ENCODE measurements at places on chromosomes 6 and 20.

- no peak for DNase-seq
Observed at GRCh38 chr6:22363714-22364239, 66.9 kb upstream of the PRL start.

- no peak for DNase-seq
Observed at GRCh38 chr6:23980965-23981364, 145.1 kb upstream of the NRSN1 start.

GRCh38 chr6:28659250-28659566, 133.5 kb downstream of the GPX5 start:
- no peak for DNase-seq

GRCh38 chr20:58822748-58823730, 27.7 kb downstream of the GNAS-AS1 start:
- no peak for DNase-seq

GRCh38 chr6:1526398-1527072, 83.2 kb upstream of the FOXC1 start:
- no peak for DNase-seq

GRCh38 chr20:18180815-18181214, 43.2 kb downstream of the KAT14 start:
- no peak for DNase-seq

- no peak for DNase-seq
Observed at GRCh38 chr20:43068482-43068881, 121.2 kb downstream of the PTPRT start.

DNA sequence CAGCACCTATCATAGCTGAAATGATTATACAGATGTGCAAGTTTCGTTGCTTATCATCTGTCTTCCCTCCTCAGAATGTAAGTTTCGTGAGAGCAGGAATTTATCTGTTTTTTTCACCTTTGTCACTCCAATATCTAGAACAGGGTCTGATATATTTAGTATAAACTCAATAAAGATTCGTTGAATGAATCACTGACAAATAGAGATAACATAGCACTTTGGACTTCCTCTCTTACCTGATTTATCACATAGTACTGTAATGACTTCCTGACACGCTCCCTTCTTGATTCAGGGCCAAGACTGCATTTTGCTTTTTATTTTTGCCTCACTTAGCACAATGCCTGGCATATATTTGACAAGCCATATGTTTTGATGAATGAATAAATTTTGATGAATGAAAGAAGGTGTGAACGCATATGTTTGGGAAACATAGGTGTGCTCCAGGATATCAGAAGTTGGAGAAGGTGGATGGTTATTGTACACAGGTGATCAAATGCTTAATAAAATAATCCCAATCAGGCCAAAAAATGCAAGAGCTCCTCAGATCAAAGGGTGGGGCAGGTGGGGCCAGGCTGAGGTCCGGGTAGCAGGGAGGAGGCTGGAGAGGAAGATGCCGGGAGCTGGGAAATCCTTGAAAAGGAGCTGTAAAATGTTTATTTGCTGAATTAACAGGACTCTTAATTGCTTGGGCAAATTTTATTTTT, 33.0 kb downstream of the PIM1 start:
- no peak for DNase-seq

- no peak for DNase-seq
Observed at GRCh38 chr20:12394786-12395185, 477.1 kb downstream of the BTBD3 start.

DNA sequence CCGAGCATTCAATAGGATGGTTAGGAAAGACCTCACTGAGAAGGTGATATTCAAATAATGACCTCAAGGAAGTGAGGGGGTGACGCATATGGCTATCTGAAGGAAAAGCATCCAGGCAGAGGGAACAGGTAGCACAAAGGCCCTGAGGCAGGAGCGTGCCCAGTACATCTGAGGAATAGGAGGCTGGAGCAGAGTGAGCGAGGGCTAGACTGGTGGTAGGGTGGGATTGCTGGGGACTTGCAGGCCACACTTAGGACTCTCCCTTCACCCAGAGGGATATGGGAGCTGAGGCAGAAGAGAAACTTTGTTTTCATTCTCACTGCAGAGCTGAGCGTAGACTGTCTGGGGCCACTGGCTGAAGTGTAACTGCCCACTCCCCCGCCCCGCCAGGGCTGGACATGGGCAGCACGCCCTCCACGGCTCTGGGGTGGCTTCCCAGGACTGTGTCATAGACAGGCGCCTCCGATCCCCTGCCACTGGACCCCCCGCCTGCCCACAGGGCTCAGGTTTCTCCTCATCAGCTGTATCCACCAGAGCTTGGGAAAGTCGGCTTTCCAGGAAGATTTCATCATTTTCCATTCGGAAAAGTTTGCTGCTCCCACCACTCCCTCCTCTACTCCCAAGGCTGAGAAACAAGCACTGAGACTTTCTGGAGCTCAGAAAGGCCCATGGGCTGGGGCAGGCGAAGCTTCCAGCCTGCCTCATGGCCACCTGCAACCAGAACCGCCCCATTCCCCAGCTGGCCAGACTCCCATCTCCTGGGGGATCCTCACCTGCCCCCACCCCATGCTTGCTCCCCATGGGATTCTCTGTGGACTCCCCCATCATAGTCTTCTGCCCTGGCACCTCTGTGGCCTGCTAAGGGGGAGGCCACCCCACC, 142.6 kb downstream of the MRPL14 start:
- DNase-seq, result no peak

DNA sequence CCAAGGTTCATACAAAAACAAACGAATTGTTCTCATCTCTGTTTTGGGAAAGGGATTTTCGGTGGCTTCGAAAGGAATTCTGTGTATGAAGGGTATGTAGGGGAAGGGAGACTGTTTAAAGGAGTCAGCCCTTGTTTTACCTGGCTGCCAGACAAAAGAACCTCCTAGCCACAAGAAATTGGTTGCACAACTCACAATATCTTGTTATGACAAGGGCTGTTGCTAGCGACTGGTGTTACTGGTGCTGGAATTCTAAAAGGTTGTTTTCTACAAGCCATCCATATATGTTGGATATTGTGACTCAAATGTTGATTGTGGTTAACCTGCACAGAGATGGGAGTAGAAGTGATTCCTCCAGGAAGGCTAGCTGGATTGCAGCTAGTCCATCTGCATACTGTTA, 34.6 kb upstream of the CITED2 start:
- DNase-seq, result no peak

GRCh38 chr6:81636930-81637568, 115.4 kb downstream of the TENT5A start:
- DNase-seq, result no peak

- no peak for DNase-seq
Observed at GRCh38 chr6:28393912-28394662, 5.5 kb downstream of the ZSCAN12 start.

- no peak for DNase-seq
Observed at GRCh38 chr6:32397252-32397920, 9.6 kb downstream of the BTNL2 start.

DNA sequence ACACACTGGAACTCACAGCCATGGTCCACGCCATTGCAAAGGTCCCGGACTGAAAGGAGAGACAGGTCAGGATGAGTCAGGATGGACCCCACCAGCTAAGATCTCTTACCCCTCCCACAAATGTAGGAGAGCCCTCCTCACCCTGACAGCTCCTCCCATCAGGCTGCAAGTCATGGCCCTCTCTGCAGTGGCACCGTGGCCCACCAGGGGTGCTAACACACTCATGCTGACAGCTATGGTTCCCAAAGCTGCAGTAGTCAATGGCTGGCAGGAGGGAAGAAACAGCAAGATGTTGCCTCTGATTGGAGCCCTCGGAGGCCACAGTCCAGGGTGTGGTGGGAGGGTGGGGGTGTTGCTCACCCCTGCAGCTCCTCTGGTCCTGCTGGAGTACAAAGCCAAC, 5.7 kb upstream of the RBPJL start:
- DNase-seq, result no peak

- DNase-seq, result no peak
Observed at GRCh38 chr6:15755526-15755925, 92.7 kb upstream of the DTNBP1 start.

DNA sequence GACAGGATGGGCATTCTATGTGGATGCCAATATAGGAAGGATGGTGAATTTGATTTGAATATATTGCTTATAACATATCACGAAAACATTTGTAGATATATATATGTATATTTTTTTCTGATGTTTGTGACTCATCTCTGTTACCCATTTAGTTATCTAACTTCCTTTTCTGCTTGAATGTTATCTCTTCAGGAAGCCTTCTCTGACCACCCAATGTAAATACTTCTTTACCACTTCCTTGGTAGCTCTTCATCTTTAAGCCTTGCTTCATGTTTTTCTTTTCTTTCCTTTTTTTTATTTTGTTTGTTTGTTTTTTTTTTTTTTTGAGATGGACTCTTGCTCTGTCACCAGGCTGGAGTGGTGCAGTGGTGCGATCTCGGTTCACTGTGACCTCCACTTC, 260.5 kb upstream of the EPHA7 start:
- no peak for DNase-seq

DNA sequence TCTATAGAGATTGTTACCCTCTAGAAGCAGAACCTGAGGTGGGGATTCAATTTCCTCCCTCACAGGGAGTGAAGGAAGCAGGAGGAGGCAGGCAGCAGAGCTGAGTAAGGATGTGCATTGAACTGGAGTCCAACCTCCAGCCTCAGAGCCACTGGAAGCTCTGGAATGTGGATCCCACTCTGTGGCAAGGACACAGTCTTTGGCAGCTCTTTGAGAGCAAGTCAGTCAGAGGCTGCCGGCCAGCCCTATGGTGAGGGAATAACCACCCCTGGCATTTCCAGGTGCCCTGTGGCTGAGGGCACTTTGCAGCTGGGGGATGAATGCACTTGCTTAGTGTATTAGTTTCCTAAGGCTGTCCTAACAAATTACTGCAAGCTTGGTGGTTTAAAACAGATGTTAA, 37.2 kb downstream of the EBF4 start:
- DNase-seq, result no peak

GRCh38 chr6:155115893-155116570, 120.9 kb downstream of the TIAM2 start:
- DNase-seq, result no peak
